ENCODE measurements at places on chromosomes 4 and X.
A peak's percentile ranks its signal among the peaks of the same experiment; 100 is the strongest.

GRCh38 chrX:9222299-9222698, 188.4 kb upstream of the FAM9B start:
- DNase-seq, result no peak

DNA sequence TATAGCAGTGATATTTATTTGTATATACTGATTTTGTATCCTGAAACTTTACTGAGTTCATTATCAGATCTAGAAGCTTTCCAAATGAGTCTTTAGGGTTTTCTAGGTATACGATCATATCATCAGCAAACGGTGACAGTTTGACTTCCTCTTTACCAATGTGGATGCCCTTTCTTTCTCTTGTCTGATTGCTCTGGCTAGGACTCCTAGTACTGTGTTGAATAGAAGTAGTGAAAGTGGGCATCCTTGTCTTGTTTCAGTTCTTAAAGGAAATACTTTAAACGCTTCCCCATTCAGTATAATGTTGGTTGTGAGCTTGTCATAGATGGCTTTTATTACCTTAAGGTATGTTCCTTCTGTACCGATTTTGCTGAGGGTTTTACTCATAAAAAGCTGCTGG, 37.5 kb downstream of the CBR4 start:
- no peak for DNase-seq

DNA sequence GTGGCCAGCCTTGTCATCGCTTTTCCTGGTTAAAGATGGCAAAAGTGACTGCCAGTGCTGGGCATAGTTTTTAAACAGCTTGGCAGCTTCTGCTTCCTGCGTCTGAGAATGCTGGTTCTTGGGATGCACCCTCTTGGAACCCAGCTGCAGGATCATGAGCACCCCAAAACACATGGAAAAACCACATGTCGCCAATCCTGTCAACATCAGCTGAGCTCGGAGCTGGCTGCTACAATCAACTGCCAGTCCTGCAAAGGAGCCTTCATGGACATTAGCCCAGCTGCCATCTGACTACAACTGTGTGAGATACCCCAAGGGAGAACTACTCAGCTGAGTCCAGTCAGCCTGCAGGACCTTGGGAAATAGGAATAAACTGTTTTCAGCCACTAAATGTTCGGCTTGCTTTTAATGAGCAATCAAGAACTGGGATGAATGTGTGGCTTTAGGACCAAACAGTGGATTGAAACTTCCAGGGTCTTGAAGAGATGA, 31.0 kb downstream of the OSTC start:
- DNase-seq, result no peak

DNA sequence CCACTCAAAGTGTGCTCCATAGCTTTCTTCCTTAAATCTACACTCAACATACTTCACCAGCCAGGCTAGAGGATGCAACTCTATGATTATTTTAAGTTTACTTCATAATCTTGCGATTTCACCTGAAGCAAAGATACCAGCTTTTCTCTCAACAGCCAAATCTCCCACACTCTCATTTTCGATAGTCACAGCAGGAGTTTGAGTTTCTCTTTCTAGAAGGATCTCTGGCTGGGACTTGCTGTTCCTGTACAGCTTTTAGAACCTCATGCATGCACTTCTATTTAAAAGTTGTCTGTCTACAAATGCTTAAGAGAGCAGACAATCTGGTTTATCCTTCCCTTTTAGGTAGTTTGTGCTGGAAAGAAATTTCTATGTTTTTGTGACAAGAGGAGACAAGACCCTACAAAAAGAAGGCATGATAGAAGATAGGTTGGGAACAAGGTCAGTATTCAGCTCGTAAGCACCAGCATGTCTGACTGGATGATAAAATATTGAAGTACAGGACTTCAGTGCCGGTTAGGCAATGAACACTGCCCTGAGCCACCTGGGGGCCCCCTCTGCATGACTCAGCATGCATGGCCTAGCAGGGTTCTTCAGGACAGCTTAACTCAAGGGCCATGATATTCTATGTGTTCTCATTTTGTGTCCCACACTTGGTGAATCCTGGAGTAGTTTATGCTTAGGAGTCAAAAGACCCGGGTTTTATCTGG, 65.6 kb downstream of the ATXN3L start:
- no peak for DNase-seq

- DNase-seq, result no peak
Observed at GRCh38 chr4:82434949-82435348, 4.6 kb downstream of the ENOPH1 start.

GRCh38 chr4:79408063-79408462, at the start of gene GK2:
Gene GK2 (minus strand): TSS chr4:79408228. CDS start chr4:79408200, 28 bp downstream.
- DNase-seq, result no peak

DNA sequence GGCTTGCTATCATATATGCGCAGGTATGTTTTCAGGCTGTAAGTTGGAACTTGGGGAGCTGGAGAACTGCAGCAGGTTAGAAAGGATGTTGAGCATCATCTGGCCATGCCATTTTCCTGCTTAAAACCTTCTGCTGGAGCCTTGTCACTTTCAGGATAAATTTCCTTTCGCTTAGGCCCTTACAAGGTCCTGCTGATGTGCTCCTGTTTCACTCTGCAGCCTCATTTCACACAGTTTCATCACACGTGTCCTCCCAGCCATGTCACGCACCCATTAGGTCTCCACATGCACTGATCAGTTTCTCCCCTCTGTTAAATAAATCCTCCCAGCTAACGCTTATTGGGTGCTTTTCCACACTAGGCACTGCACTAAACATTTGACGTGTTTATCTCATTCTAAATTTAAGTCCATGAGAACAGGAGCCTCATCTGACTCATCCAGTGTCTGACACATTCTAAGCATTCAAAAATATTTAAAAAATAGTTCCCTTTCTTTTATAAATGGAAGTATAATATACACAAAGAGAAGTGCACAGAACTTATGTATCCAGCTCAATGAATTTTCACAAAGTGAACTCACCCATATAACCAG, 14.5 kb downstream of the SOD3 start:
- DNase-seq, result no peak

DNA sequence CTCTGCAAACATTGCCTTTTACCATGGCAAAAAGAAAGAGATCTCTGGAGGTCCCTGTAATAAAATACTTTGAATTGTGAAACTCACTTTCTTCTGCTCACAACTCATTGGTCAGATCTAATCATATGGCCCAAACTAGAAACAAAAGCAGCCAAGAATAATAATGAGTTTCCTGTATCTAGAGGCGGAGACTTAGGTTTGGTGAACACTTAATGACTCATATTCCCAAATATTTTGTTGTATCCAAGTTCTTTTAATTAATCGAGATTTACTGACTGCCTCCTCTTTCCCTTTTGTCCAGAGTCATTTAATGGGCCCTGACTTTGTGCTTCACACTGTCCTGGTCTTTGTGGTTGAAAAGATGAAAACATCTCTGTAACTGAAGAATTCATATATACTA, 190.6 kb downstream of the CCSER1 start:
- no peak for DNase-seq

DNA sequence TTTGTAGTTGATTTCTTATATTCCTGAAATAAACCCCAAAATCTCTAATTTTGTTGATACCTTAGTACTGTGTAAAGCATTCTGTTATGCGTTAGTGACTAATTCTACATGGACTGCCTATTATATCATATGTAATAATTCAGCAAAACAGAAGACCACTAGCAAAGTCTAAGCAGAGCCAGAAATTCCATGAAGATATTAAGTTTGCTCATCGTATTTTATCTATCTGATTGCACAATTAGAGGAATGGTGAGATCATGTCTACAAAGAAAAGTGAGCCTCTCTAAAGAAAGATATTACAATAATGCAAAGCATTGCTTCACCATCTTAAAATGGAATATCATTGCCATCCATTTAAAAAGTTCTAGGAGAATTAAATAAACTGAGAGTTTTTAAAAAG, 374.6 kb upstream of the SLC7A11 start:
- no peak for DNase-seq

DNA sequence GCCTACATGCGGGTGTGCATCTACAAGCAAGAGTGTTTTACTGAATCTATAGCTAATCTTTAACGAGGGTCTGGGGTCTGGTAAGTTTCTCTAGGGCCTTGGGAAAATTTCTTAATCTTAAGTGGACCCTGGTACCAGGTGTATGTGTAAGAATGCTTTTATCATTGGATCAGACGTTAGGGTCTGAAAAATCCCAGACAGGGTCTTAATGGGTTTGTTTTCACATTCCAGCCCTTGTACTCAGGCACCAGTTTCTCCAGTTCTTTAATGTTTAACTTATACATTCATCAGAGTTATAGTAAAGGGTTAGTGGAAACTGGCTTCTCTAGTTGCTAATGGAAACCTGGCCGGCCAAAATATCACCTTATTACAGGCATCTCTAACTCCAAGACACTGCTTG, 11.6 kb downstream of the MAGEB16 start:
- no peak for DNase-seq

DNA sequence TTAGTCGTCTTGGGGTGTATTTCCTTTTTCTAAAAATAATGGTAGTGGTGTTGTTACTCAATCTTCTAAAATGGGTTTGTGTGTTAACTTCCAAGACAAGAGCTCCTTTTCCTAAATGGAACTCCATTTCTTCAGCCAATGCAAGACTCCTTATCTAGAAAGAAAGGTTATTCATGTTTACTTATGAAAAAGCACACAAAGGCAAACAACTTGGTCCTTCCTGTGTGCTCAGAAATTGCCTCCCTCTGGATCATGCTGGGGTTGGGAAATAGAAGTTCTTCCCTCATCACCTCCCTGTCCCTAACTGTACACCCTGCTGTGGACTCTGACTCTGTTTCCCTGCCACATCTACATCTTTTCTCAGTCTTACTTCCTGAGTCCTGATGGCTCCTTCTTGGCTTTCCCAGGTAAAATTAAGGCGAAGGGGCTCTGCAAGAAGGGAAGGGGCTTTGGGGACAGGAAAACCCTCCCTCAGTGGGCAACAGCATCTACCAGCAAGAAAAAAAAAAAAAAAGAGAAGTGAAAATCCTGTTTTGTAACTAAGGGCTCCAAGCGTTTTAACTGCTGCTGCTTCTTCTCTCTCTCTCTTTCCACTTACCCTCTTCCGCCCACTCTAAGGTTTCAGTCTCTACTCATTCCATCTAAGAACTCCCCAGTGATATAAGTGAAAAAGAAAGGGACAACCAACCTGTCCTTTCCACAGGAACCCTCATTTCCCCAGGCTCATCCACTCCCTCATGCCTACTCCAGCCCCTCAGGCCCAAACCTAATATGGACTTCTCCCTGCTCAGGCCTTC, 19.8 kb upstream of the TASL start:
- no peak for DNase-seq

DNA sequence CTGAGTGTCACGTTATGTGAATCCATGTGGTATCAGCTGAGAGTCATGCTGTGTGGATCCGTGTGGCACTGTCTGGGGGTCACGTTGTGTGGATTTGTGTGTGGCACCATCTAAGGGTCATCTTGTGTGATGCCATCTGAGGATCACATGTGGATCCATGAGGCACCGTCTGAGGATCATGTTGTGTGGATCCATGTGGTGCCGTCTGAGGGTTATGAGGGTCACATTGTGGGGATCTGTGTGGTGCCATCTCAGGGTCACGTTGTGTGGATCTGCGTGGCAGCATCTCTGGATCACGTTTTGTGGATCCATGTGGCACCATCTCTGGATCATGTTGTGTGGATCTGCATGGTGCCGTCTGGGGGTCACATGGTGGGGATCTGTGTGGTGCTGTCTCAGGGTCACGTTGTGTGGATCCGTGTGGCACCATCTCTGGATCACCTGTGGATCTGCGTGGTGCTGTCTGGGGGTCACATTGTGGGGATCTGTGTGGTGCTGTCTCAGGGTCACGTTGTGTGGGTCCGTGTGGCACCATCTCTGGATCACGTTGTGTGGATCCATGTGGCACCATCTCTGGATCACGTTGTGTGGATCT, 6.9 kb downstream of the PDE6B start:
- DNase-seq, result no peak

DNA sequence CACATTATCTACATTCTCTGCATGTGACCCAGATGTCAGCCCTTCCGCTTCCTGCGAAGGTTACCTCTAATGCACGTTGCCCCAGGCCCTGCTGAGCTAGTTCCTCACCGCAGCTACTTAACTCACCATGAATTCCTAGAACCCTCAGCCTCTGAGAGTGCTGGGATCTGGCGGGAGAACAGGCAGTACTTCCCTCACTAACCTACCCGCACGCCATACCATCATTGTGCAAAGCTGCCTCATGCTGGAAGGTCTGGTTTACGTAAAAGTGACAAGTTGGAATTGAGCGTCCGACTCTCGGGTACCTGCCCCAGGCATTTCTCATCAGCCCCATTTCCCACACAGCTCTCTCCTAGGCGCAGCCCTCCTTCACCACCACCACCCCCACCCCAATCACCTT, 6.3 kb downstream of the SLC25A4 start:
- no peak for DNase-seq

DNA sequence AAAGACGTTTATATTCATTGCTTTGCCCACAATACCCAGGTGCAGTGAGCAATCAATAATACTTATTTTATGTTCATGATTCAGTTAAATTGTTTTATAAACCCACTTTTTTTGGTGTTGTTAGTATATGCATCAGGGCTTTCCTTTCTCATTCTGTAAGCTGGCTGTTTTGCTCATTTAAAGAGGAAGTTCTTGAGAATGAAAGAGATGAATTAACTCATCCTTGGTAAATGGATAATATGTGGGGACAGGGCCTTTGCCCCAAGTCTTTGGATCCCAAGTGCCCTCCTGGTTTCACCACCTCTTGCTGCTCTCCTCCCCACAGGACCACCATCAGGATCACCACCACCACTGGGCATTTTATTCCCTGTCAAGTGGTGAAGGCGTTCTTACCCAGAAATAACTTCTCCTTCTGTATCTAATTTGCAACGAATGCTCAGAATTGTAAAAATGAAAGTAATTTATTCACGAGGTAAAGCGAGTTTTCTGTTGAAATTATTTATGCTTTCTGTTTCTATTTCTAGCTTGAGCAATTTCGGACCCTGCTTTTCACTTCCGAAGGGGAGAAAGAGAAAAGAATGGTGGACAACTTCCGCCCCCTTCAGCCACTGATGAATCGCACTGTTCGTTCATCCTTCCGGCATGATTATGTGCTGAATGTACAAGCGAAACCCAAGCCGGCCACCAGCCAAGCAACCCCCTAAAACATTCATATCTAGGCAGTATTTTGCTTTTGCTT, 8.2 kb upstream of the ZRSR2 start:
- DNase-seq, result peak; percentile 46

- DNase-seq, result no peak
Observed at GRCh38 chr4:98377559-98377958, 116.4 kb downstream of the RAP1GDS1 start.

DNA sequence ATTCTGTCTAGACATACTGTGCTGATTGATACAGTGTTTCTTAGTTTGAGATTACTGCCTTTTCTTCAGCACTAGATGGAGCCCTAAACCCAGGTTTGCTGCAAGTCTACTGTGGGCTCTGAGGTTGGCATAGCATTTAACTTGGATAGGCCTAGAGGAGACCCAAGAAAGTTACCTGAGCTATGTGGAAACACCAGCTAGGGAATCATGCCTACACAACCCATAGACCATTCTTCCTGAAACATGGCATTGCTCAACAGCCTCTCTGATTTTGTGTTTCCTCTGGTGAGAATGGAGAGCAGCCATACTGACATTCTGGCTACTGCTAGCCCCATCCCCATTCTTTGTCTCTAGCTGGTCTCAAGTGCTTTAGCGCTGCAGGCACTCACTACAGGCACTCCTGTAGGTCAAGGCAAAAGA, 287.7 kb upstream of the PCDH18 start:
- DNase-seq, result no peak

All from activated T-cell treated with anti-CD3 and anti-CD28 coated beads, Interleukin-2, amount 50 U/mL, for 24 hours (primary cell).